A172 (cell line): ENCODE measurements at places on chromosomes 3 and 15. TPM values are rescaled to one million over a fixed set of nuclear protein-coding genes. Genes with fewer than 3 reads are reported as not detected.

Gene KBTBD13
- total RNA-seq, result not detected in 2 replicates

DNA sequence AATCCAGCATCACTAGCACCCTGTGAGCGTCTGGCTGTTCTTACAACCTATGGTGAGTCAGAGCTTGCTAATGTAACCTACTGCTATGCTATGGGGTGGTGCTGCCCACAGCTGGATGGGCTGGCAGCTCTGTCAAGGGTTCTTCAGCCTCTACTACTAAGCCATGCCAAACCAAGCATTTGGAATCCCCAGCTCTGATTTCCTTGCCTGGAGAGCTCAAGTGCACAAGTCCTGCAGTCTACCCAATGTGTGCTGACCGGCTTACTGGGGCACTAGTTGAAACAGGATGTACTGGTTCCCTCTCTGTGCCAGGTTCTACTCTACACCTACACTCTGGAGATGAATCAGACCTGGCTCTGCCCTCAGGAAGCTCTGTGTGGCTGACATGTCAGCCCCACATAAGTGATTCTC, 4.2 kb downstream of the TEX264 start:
- peak; percentile 55 for DNase-seq

Gene CHRNA3
- 0.02 and 0.14 TPM in 2 replicates for total RNA-seq

- DNase-seq, result no peak
Observed at GRCh38 chr15:95296643-95297042, 1033.9 kb upstream of the NR2F2 start.

GRCh38 chr3:161913786-161914389, 417.3 kb downstream of the OTOL1 start:
- DNase-seq, result peak; percentile 89

Gene CCR3
- not detected in 2 replicates for total RNA-seq

Gene FRG2C
- not detected in 2 replicates for total RNA-seq

- peak; percentile 72 for DNase-seq
Observed at GRCh38 chr15:77482570-77482969, 61.9 kb downstream of the HMG20A start.

Gene CFAP100
- not detected in 2 replicates for total RNA-seq

DNA sequence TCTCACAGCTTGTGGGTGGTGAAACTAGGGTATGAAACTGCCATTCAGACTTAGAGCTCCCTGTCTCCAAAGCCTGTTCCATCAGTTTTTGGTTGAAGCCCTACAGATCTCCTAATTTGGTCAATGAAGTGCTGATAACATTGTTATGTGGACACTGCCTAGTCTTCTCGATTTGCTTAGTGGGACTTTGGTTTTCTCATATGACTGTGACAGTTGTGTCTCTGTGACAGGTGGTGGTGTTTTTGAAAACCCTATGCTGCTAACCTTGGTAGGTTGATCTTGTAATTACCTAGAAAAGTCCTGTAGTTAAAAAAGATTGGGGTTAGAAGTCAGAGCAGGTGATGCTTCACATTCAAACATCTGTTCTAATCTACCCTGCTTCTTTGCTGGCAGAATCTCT, 9.2 kb downstream of the PPM1L start:
- no peak for DNase-seq

Gene PLA2G4D
- total RNA-seq, result not detected in 2 replicates

Gene RETNLB
- not detected in 2 replicates for total RNA-seq

Gene ADAMTS9
- 0.50 and 0.90 TPM in 2 replicates for total RNA-seq

DNA sequence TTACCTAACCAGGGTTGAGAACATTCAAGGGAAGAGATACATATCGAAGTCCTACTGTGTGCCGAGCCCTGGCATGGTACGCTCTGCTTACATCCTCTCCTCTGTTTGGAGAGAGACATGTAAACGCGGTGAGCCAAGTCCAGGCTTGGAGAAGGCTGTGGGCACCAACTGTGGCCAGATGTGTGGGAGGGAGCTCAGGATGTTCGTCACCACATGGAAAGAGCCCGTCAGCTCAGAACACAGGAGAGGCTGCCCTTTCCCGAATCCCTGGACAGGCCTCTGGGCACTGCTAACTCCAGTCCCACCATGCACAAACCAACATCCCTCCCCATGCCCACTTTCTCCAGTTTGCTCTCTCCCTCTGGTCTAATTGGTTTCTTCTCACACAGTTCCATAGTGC, 43.0 kb downstream of the MESD start:
- DNase-seq, result no peak

DNA sequence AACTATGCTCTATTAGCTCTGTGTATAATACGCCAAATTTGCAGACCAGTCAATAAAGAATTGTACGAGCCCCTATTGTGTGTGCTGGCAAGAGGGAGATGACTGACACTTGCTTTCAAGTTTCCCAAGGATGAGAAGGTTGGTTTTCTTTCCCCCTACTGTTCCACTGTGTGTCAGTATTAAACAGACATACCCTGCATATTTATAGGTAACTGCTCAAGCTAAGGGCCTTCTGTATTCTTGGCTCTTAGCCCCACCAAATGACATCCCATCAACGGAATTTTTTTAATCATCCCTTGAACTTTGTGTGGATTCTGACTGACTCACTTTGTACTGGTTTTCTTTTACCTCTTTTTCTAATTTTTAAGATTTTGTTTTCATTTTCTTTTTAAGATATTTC, 60.6 kb upstream of the GYG1 start:
- DNase-seq, result peak; percentile 49

Gene TNNC1
- total RNA-seq, result 16.5 and 36.6 TPM in 2 replicates

DNA sequence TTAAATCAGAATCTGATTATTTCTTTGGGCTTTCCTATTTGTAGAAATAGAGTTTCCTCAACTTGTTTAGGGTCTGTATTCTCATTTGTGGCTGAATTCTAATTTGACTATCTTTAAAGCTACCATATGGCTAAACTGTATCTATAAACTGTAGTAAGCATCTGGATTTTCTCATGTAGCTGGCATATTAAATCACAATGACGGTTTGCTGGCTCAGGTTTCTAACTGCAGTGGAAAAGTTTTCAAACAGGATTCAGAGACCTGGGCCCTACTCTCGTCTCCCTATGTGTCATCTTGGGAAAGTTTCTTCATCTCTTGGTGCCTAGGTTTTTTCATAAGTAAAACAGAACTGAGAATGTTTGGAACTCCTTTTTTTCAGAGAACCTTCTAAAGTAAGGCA, 68.3 kb downstream of the GALK2 start:
- DNase-seq, result no peak

- DNase-seq, result no peak
Observed at GRCh38 chr3:193407112-193407511, 28.6 kb upstream of the ATP13A5 start.
